ENCODE measurements at places on chromosomes 12 and 14. TPM values are rescaled to one million over a fixed set of nuclear protein-coding genes. Genes with fewer than 3 reads are reported as not detected.
A peak's percentile ranks its signal among the peaks of the same experiment; 100 is the strongest.

The DDX11 gene
- polyA plus RNA-seq, result 41.2 TPM

DNA sequence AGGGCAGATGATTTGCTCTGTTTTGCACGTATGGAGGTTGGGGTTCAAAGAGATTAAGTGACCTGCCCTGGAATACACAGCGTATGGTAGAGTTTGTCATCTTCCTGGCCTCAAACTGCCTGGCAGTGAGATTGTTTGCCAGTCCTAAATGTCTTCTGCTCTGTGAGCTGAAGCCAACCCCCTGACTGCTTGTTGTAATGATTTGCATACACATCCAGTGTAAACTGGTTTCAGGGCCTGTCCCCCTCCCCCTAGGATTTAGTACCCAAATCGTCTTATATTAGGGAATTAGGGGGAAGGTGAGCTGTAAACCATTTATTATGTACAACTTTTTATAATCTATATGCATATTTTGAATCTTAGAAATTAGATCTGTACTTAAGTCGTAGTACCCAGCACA, 38.4 kb downstream of the AKAP3 start:
- DNase-seq, result no peak

The SPX gene
- polyA plus RNA-seq, result 16.6 TPM

The PRH2 gene
- 0.43 TPM for polyA plus RNA-seq

DNA sequence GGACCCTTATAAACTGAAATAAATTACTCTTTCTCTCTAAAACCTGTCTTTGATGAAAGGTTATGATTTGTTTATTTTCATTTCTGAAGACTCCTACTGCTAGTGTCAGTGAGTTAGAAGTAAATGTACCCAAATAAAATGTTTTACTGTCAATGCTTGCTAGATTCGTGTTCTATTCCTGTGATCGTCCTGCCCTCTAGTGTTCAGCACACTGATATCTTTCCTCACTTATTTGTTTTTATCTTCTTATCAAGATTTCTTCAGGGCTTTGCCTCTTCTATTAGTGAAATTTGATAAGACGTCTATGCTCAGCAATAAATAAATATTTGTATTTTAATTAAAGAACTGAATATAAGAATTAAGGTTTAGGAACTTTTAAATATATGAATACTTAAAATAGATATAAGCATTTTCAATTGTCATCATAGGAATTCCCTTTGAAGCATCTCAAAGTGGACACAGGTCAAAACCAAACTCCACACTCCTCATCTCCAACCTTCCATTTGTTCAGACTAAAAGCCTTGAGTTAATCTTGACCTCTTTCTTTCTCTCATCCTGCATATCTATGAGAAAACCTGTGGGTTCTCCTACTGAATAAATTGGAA, 75.8 kb downstream of the C12orf50 start:
- DNase-seq, result peak; percentile 33

DNA sequence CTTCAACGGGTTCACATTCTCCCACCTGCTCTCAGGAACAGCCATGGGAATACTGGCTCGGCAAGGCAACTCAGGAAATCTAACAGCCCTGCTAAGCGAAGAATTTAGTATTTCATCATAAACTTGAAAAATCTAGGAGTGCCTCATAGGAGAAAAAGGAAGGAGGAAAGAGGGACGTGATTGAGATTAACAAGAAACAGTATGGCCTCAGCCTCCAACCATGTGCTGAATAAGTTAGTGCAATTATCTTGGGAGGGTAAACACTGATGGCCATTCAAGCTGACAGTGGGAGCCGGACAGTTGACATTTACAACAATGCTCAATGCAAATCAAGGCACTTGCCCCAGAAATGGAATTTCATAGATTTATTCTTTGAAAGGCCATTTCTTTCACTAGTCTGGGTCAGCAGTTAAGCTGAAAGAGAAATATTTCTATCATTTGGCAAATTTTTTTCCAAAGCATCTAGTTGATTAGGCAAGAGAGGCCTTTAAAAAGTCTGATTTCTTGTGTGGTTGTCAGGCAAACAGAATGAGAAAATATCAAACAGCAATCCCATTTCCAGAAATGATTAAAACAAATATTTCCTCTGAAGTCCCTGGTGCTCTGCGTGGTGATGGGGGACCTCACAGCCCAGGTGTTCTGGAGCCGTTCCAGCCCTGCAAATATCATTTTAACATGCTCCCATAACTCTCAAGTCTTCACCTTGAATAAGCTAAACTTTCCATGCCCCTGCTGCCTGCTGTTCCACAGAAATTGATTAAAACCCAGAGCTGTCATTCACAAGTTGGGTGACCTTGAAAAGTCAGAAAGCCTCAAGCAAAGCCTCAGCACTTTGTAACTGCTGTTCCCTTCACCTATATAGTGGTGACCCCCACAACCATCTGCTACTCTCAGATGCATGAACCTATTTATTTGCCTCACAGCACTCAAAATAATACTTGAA, 121.6 kb downstream of the PHLDA1 start:
- no peak for DNase-seq

DNA sequence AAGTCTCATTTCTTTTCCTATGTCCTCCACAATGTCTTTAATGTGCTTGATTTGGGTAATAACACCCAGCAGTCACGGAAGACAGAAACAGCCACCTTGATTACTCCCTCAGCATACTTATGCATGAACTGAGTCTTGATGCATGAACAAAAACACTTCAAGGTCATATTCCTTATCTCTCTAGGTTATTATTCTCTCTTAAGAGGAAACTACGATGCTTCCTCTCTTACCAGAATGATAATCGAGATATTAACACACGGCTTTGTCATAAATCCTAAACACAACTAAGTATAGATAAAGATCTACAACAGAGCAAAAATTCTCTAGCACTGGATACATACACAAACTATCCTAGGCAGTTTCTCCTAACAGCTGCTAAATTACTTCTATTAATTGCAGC, 583.5 kb upstream of the ATP2B1 start:
- no peak for DNase-seq

DNA sequence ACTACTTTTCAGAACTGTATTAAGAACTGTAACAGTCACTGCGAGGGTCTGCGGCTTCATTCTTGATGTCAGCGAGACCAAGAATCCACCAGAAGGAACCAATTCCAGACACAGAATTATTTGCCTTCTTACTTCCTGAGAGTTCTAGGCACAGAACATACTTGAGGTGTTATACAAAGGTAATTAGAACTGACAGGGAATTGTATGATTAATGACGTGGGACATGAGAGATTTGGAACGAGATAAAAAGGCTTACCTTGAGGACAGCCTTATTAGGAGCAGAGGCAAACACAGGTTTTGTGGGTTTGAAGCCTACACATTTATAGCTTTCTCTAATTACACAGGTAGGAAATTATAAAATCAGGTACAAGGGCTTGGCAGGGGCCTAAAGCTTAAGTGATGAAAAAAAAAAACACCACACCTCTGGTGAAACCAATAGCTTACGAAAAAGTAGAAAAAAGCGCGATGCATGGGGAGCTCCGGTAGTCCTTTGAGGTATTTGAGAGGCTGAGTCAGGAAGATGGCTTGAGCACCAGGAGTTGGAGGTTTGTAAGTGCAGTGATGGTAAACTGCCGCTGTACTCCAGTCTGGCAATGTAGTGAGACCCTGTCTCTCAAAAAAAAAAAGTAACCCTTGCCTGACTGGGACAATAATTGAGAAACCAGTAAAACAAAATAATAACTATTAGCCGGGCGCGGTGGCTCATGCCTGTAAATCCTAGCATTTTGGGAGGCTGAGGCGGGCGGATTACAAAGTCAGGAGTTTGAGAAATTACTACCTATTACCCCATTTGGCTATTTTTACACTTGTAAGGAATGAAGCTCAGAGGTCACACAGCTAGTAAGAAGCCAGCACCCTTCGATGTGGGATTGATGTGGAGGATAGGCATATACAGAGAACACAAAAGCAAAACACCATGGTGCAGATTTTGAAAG, 795 bp upstream of the ACOT2 start:
- DNase-seq, result no peak

- no peak for DNase-seq
Measured at GRCh38 chr12:84113666-84114065, 798.9 kb downstream of the SLC6A15 start.

All from renal pelvis (tissue), 12 donors.